ENCODE measurements at places on chromosomes 6 and 20.
A peak's percentile ranks its signal among the peaks of the same experiment; 100 is the strongest.

- DNase-seq = no peak
These were observed at the start of gene WFDC2 for GRCh38 chr20:45469336-45470261. Gene WFDC2, plus strand, starts transcription at chr20:45469753. Its CDS starts 29 bp downstream, at chr20:45469782.

DNA sequence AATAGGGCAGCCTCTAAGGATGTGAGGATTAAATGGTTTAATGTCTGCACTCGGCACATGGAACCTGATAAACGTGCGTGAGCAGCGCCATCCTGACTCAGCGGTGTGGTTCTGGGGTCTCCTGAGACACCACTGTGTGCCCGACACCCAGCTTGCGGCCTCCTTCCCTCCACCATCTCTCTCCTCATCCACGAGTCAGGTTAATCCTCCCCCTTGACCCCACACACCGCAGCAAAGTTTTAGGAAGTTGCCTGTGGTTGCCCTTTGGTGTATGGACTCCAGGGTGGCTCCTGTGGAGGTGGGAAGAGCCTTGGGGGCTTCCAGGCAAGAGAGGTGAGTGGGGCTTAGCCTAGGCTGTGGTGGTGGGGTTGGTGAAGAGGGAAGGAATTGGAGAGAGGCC, 68.2 kb downstream of the PHACTR3 start:
- no peak for DNase-seq

DNA sequence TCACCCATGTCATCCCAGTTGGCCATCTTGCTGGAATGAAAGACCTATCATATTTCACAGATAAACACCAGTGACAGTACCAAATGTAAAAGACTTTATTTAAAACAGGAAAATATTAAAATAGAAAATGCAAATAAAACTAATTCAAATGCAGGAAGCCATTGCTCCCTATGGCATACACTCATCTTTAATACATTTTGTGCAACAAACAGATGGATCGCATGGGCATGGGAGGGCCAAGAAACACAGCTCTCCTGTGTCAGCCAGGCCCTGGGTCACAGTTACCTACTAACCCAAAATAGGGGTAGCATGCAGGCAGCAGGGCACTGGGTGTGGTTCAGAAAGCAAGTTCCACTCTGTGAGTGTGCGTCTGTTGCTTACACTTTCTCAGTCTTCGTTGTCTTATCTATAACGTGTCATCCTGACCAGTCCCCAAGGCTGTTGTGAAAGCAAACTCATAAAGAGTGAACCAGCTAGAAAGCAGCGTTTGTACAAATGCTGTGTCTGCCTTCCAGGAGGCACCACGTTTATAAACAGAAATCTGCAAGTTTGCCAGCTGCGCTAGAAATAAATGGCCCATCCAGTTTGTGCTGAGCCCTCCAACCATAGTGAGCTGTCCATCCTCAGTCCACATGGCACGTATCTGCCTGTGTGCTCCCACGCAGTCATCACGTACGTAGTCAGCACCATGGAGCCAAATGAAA, 180.5 kb downstream of the SYNDIG1 start:
- peak; percentile 35 for DNase-seq

- no peak for DNase-seq
These were observed 67.4 kb downstream of the KIF16B start for GRCh38 chr20:16505894-16506293.

- no peak for DNase-seq
These were observed 442.4 kb downstream of the FRK start for GRCh38 chr6:115618256-115618655.

DNA sequence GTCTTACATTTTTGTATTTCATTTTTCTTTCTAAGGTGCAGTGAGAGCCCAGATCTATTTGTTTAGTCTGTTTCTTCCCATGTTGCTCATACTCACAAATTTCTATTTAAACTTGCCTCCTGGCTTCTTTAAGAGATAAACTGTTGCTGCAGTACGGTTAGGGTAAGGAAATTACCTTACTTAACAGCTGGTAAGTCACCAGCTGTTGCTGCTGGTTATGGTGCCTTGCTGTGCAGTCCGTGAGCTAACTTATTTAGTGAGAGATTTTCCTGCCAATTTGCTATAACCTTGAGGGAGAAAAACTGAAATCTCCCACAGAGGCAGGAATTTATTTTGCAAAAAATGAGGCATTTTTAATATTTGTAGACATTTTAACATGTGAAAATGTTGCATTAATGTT, 261.0 kb downstream of the UST start:
- DNase-seq = no peak

- DNase-seq = no peak
These were observed 7.1 kb upstream of the PMEPA1 start for GRCh38 chr20:57716901-57717300.

GRCh38 chr20:63099456-63100173, 92.9 kb upstream of the BHLHE23 start:
- DNase-seq = peak; percentile 48

All from chondrocyte (in vitro differentiated cells).